ENCODE measurements at places on chromosomes 6 and 20.

- no peak for DNase-seq
These were observed 149.5 kb downstream of the LRFN2 start for GRCh38 chr6:40437631-40438030.

DNA sequence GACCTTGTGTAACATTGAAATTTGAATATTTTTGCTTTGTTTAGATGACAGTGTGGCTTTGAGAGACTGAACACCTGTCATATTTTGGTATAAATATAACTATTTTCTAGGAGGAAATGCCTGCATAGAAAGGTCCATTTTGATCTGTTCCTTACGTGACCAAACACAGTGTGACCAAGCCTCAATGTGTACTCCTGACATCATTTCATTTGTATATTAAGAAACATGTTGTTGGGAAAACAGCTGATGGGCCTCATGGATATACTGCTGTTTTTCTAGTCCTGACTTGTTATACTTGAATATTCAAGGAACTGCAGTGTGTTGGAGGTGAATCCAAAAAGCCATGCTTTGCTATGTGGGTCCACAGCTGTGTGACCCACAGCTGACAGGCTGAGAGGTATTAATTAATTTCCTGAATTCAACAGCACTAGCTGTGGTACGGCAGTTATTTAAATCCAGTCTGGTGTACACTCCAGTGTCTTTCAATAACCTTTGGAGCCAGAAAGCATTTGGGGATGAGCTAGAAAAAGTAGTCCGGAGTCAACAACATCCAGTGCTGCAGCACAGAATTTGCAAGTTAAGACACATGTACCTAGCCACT, 18.9 kb downstream of the NCOA7 start:
- no peak for DNase-seq

DNA sequence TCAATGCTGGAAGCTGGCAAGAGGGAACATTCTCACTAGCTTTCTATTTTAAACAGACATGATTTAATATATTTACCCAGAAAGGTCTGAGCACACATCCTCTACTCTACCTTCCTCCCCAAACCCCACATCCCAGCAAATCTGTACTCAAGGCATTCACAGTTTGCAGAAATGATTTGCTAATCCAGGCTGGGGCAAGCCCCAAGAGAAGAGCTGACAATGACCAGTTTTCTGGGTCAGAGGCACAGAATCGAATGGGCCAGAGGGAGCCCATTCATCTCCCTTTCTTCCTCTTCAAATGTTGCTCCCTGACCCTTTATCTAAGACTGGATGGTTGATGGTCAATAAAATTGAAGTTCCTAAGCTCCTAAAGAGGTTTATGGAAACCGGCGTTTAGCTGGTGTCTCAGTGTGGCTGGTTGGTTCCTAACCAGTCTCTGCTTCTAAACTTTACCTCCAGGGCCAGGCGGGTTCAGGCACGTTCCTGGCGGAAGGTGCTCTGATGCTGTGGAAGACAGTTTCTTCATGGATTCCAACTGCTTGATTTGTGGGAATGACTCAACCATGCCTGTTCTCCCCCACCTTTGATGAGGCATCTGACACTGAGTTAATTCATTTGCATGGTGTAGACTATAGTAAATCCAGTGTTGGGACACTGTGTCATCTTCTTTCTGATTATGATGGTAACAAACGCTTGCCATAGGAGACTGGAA, 96.4 kb upstream of the IYD start:
- no peak for DNase-seq

DNA sequence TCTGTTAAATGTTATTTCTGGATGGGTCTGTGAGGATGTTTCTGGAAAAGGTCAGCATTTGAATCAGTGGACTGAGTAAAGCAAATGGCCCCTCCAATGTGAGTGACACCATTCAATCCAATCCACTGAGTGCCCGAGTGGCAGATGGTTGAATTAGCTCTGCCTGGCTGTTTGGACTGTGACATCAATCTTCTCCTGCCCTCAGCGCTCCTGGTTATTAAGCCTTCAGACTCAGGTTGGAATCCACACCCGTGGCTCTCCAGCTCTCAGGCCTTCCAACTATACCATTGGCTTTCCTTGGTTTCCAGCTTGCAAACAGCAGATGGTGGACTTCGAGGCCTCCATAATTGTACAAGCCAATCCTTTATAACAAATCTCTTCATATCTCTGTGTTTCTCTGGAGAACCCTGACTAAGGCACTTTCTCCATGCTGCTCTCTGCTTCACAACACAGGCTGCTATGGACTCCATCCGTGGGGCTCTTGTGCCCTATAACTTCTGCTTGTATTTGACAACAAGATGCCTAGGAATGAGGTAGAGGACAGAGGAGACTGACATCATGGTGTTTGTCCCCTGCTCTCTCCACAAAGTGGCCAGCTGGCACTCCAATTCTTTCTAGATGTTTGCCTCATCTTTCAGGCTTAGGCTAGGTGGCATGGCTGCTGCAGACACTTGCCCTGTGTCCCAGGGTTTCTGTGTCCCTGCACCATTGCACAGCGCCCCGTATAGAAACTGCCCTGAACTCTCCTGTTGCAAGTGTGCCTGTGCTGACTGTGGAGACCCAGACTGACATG, 4.8 kb upstream of the CSTL1 start:
- no peak for DNase-seq

DNA sequence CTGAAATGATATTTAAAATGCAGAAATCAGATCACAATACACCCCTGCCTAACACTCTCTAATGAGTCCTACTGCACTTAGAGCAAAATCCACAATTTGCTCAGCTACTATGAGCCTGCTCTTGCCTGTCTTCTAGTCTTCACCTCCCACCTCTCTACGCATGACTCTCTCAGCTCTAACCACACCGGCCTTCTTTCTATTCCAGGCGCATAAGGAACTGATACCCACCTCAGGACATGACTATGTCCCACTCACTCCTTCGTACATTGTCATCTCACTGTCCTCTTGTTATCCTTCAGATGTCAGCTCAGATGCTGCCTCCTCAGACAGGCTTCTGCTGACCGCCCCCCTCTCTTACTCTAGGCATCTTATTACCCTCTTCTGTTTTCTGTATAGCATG, 201.0 kb upstream of the FLRT3 start:
- DNase-seq, result no peak

DNA sequence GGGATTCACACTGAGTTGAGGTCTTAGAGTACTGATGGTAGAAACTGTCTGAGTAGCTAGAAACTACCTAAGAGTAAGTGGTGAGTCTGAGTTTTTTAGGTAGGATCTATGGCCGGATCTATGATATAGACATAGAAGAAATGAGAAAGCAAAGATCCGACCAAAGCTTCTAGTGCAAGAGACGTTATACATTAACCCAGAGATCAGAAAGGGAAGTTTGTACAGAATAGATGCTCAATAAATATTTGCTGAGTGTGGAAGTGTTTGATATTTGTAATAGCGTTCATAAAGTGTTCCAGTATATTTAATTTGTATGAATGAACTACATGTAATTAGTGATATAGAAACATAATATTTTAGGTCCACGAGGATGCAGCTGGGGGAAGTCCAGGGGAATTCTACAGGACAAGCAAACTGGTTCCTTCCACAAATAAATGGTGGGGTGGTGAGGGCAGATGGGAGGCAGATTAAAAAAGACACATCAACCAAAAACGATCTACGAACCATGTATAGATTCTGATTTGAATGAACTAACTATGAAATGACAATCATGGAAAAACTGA, 31.9 kb upstream of the JARID2 start:
- no peak for DNase-seq

GRCh38 chr20:22100686-22101085, 395.2 kb downstream of the PAX1 start:
- no peak for DNase-seq

DNA sequence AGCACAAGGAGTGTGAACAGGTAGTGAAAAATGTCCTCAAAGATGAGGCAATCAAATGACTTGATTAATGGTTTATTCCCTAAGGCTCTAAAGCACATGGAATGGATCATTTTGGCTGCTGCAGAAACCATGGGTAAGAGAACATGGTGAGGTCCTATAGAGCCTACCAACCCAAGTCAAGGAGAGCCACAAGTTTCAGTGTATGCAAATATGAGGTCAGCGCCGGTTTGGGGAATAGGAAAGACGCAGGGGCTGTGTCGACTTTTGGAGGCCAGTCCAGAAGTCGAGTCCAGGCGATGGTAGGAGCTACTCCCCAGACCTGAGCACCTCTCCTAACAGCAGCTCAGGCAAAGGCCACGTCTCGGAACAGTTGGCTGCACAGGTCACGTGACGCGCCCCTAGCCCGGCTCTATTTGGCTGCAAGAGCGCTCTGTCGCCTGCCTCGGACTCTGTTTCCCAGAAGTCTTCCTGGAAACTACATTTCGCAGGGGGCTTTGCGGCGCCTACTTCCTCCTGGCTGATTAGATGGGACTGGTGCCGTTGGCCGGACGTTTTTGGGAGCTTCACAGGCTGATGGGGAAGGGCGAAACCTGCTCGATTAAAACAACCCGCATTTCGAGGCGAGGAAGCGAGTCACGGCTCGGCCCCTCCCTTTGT, 74.4 kb upstream of the CHD6 start:
- peak; percentile 41 for DNase-seq

GRCh38 chr6:46690141-46690755, 2.6 kb downstream of the TDRD6 start:
- no peak for DNase-seq

DNA sequence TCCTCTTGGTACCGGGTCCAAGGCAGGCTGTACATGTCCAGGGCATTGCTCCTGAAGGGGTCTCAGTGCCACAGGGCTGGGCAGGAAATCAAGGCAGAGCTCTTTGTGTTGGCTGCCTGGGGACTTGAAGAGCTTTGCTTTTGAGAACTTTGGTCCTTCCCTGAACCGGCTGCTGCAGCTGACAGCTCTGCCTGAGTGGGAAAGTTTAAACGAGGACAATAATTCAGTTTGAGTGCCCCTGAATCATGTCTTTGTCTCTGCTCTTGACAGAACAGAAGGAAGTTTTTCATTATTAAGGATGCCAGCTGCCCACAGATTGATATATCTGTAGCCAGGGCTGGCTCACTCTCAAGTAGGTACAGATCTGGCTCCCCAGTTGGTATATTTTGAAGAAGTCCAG, 56.1 kb downstream of the ANKRD6 start:
- DNase-seq, result no peak

DNA sequence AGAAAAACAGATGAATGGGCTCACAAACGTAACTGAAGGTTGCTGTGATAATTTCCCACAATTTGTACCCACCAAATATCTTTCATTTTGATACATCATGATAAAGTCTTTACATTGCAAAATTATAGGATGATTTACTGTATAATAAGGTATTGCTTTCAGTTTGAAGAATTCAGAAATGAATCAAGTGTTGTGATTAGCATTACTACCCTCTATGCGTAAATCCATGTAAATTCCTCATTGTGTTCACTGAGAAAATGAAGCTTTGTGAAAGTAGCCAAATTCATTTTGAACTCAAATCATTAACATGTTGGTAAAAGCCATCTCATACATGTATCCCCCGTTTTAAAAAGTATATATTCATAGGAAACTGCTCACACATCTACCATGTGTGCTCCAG, 379.4 kb downstream of the ESR1 start:
- no peak for DNase-seq

DNA sequence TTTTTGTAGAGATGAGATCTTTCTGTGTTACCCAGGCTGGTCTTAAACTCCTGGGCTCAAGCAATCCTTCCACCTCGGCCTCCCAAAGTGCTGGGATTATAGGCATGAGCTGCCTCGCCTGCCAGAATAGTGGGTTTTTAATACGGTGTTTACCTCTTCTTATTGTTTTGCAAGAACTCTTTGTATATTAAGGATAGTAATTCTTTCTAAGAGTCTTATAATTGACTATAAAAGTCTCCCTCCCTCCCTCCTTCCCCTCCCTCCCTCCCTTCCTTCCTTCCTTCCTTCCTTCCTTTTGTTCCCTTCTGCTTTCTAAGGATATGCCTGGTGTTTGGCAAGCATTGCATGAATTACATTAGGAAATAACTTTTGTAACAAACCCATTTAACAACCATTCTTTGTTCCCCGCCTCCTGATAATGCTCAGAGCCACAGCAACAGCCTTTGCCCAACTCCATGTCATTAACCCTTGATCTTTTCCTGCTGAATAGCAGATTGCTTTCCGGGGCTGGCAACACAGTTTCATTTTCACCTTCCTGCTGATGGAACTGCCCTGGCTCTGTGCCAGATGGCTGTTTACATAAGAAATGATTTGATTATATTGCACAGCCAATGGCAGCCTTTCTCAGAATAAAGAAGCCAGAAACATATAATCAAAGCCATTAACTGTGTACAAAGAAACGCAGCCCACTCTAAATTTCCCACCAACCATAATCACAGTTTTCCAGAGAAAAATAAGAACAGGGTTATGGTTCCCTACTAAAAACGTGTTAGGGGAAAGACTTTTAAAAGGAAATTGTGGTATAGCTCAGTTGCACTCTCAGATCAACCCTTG, 143.7 kb upstream of the PTPN1 start:
- no peak for DNase-seq

DNA sequence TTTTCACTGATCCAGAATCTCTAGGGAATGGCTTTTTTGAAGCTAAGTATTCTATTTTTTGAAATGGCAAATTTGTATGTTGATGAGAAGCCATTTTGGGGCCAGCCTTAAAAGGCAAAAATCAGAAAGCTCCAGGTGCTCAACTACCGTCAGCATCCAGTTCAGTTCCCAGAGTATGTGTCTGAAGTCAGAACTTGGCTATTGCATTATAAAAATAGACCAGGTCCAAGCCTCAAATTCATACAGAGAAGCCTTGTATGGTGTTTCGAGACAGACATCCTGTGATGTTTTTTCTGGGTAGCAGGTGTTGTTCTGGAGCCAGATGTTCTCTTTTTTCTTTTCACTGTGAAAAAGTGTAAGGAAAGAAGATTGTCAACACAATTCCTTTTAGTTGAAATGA, 68.2 kb downstream of the CCN2 start:
- DNase-seq, result no peak

- DNase-seq, result no peak
These were observed 122.4 kb upstream of the VGLL2 start for GRCh38 chr6:117142995-117143394.

- no peak for DNase-seq
These were observed 8.5 kb downstream of the ZBP1 start for GRCh38 chr20:57611586-57612311.

DNA sequence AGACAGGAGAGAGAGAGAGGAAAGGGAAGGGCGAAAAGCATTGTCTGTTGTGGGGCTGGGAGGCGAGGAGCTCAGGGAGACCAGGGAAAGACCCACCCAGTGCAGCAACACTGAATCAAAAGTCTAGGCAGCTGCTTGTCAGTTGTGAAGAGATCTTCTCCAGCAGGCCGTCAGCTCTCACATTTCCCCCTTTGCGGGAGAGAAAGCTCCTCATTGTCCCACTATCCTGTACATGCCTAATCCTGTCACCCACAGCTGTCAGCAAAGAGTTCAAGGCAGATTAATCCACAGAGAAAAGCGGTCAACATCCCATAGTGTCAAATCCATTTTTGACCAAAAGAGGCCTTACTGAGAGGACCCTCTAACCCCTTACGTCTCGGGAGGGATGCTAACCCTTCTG, 27.3 kb downstream of the RNF182 start:
- DNase-seq, result no peak

GRCh38 chr6:27893836-27894807, 18.1 kb downstream of the OR2B2 start:
- peak; percentile 66 for DNase-seq

- DNase-seq, result no peak
These were observed 31.6 kb upstream of the LAMA4 start for GRCh38 chr6:112286010-112286409.

All from activated CD4-positive, CD25-positive, alpha-beta regulatory T cell treated with anti-CD3 and anti-CD28 coated beads, Interleukin-2, amount 50 U/mL, for 16 hours (primary cell).